ENCODE measurements at places on chromosomes 7 and 10.

DNA sequence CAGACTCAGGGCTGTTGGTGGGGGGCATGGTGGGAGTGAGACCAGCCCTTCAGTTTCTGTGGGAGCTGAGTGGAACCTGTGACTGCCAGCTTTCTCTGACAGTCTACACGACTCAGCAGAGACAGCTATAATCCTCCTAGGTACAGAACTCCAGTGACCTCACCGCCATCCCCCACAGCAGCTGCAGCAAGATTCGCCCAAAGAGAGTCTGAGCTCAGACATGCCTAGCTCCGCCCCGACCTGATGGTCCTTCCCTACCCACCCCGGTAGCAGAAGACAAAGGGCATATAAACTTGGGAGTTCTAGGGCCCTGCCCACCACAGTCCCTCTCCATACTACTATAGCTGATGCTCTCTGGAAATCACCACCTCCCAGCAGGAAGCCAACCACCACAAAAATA is 500.1 kb downstream of the ETV1 start:
- DNase-seq: no peak

DNA sequence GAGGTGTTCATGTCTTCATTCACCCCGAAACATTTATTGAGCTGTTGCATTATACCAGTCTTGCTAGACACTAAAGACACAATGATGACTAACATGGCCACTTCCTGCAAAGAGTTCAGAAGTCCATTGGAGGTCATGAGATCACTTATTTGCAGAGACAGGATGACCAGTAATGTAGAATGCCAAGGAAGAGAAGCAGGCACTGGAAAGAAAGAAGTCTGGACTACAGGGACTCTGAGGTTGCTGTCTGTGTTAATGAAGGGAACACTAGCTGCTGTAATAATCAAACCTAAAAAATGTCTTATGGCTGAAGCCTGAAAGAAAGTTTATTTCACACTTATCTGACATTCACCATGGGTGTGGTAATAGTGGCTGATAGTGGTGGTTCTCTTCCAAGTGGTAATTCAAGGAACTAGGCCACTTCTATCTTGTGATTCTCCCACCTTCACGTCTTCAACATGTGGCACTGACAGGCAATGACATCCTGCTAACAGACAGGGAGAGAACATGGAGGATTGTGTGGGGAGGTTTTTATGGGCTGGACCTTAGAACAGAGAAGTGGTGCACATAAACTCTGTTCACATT is 89.2 kb upstream of the MKLN1 start:
- no peak for DNase-seq

GRCh38 chr7:112292162-112292561 is 85.7 kb downstream of the ZNF277 start:
- DNase-seq: no peak

- DNase-seq: no peak
These were observed 35.5 kb downstream of the ICA1 start for GRCh38 chr7:8226501-8226900.

DNA sequence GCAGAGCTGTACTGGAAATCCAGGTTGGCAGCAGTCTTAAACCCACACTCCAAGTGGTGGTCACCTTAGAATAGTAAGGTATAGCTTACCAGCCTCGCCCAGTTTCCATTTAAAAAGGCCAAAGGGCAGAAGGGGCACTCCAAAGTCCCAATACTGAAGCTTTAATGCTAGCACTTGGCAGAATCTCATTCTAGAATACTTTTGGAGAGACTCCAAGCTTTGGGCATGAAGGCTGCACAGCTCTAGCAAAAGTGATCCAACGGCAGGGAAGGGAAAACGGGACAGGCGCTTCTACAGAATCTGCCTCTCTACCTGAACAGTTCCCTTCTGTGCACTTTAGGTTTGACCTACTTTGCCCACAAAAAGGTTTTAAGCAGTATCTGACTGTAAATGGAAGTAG is 19.7 kb downstream of the SMURF1 start:
- DNase-seq: no peak

DNA sequence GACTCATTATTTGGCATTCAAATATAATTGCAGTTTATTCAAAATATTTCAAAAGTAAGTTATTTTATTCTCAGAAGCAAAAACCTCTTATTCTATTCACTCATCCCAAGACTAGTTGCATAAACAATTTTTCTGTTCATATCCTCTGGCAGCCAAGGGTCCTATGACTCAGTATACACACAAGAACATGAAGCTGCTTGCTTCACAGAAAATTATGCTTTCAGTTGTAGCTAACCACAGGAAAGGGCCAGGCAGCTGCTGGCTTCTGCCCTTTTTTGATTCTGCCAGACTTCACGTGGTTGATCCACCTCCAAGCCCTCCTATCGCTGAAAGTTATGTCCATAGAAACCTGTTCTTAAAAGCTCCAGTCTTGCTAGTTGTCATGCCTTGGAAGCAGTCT is 108.8 kb downstream of the ABCA13 start:
- no peak for DNase-seq

GRCh38 chr10:56091872-56092271 is 269.2 kb downstream of the ZWINT start:
- DNase-seq: no peak

GRCh38 chr7:6221340-6222319 is 50.8 kb downstream of the CYTH3 start:
- DNase-seq: no peak

GRCh38 chr7:10973942-10974911 is 555 bp downstream of the PHF14 start:
- DNase-seq: no peak

- no peak for DNase-seq
These were observed 31.7 kb downstream of the MKX start for GRCh38 chr10:27713941-27714340.

DNA sequence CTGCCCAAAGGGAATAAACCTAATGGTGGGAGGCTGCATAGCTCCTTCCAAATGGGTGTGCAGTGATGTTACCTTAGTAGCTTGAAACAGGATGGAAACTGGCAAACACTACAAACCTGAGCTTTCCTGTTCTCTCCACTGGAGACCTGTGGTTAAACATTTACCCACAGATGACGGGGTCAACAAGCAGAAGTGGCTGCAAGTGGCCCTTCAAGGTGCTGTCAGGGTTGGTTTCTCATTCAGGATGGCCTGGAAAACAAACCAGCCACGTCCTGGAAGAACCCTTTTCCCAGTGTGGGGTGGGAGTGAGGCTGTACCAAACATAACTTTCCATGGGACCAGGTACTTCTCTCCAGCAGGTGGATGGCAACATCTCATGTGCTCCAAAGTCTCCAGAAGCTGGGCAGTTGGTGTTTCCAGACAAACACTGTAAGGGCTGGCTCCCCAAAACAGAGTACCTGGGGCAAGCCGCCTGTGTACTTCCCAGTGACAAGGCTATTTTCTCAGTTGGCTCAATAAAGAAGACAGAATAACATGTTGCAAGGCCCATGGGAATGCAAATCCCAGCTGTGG is 67.5 kb downstream of the DNAJB9 start:
- DNase-seq: no peak

DNA sequence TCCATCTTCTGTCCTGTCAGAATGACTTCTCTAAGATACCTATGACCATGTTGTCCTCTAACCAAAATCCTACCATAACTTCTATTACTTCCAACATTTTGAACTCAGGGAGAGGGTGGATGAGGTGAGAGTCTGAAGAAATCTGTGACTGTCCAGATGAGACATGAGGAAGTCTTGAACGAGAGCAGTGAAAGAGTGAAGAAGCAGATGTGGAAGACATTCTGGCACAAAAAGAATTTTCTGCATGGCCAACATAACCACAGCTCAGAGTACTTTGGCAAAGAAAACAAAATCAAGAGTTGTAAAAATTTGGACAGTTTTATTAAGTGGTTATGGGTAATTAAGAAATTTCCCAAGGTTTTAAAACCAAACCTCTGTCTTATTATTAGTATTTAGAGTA is 141.6 kb downstream of the CPEB3 start:
- DNase-seq: no peak

- DNase-seq: no peak
These were observed 30.8 kb downstream of the TMEM209 start for GRCh38 chr7:130174237-130174959.
